Pancreas (tissue), 10 donors: ENCODE measurements at places on chromosomes 3 and 15.

DNA sequence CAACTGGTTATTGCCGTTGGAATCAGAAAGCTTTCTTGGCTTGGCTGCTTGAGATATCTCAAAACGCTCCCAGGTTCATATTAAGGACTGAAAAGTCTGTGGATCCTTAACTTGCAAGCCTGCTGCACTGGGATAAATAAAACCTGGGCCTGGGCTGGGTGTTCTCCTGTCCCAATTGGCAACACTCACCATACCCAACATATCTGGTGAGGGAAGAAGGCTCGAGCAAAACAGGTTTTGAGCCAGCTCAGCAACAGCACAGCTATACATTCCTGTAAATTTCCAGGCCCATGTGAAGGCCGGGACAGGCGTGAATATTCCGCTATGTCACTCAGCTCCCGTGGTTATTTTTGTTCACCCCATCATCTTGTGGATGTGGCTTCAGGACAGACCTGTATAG, 169.0 kb upstream of the BCL6 start:
- H3K27ac ChIP-seq = no peak overlapping the region
- no peak overlapping the region for H3K4me3 ChIP-seq
- no peak for DNase-seq
- H3K36me3 ChIP-seq = no peaks in the 10 kb centered on the region

DNA sequence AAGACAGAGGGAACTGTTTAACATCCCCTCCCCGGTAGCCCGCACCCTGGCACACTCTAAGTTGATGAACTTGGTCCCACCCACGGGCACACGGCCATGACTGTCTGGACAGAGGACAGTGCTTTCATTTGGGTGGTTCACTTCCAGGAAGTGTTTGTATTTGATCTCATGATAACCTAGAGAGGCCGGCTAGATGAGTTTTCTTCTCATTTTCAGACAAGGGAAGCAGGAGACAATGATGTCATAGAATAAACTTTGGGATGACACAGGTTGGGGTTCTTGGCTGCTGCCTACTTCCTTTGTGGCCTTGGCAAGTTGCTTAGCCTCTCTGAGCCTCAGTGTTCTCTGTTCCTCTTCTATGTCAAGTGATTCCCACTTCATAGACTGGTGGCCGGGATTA, 16.1 kb upstream of the LYSMD4 start:
- H3K4me1 ChIP-seq = no peaks in the 10 kb centered on the region
- H3K36me3 ChIP-seq = no peaks in the 10 kb centered on the region
- H3K27ac ChIP-seq = no peak overlapping the region
- H3K27me3 ChIP-seq = no peaks in the 10 kb centered on the region

GRCh38 chr15:40029979-40030893, 8.7 kb downstream of the SRP14 start:
- no peak overlapping the region for H3K27ac ChIP-seq
- H3K27me3 ChIP-seq = no peaks in the 10 kb centered on the region
- no peak for DNase-seq
- no peaks in the 10 kb centered on the region for H3K36me3 ChIP-seq
- H3K4me3 ChIP-seq = no peak overlapping the region

- no peak overlapping the region for H3K4me3 ChIP-seq
- no peak overlapping the region for H3K27ac ChIP-seq
- H3K27me3 ChIP-seq = no peaks in the 10 kb centered on the region
- H3K36me3 ChIP-seq = no peaks in the 10 kb centered on the region
- no peak for DNase-seq
These were observed 65.1 kb upstream of the FAM3D start for GRCh38 chr3:58731673-58732072.

DNA sequence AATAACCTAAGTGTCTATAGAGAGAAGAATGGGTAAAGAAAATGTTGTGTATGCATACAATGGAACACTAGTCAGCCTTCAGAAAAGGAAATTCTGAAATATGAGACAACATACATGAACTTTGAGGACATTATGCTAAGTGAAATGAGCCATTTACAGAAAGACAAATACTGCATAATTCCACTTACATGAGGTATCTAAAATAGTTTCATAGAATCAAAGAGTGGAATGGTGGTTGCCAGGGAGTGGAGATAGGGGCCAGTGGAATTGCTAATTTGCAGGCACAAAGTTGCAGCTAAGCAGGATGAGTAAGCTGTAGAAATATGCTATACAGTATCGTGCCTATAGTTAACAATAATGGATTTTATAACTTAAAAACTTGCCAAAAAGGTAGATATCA, 779.6 kb upstream of the ARPP21 start:
- H3K4me3 ChIP-seq = no peak overlapping the region
- no peak for DNase-seq
- H3K4me1 ChIP-seq = no peaks in the 10 kb centered on the region
- H3K27ac ChIP-seq = no peak overlapping the region
- H3K27me3 ChIP-seq = no peaks in the 10 kb centered on the region
